CD8-positive, alpha-beta memory T cell (primary cell): ENCODE measurements at places on chromosomes 1 and 21.

- DNase-seq: no peak
These were observed 26.6 kb downstream of the SLX9 start for GRCh38 chr21:44966135-44967081.

- no peak for DNase-seq
These were observed 200.9 kb downstream of the TM2D1 start for GRCh38 chr1:61523893-61524605.

DNA sequence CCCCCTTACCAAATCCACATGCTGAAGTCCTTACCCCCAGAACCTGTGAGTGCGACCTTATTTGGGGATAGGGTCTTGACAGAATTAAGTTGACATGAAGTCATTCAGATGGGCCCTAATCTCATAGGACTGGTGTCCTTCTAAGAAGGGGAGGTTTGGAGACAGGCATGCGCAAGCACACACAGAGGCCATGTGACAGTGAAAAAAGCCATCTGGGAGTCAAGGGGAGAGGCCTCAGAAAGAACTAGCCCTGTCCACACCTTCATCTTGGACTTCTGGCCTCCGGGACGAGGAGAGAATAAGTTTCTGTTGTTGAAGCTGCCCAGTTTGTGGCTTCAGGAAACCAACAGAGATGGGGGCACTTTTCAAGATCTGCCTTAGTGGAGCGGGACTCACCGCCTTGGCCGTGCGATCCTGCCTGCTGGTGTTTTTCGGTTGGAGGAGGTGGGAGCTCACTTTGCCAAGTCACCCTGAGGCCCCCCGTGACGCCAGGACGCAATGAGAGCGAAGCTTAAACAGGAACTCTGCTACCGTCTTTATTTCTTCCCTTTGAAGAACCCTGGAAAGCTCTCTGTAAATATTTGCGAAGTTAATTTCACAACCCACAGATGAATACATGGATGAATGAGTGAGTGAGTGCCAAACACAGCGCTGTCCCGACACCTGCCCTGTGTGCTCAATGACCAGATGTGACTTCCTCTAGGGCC, 42.5 kb upstream of the C1orf174 start:
- DNase-seq: no peak

DNA sequence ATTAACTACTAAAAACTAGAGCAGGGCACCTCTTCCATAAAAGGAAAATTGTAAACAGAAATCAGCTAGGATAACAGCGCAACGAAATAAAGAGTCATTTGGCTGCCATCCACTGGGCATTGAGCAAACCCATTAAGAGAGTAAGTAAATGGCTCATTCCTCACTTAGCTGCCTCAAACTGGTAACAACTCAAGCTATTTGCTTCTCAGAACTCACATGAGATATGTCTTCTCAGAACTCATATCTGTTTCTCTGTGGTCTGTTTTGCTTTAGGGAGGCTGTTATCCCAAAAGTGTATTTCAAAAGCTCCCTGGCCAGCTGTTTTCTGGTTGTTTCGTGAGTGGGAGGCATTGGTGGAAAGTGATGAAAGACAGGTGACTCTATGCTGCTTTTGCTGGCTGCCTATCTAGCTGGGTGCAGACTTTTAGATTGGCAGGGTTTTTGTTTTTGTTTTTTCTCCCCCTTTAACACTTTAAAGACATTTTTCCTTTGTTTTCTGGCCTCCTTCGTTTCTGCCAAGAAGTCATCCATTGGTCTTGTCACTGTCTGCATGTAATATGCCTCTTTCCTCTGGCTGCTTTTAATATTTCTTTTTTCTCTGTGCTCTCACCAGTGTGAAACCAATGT, 269.2 kb upstream of the RGS18 start:
- DNase-seq: no peak

- DNase-seq: no peak
These were observed 291.2 kb downstream of the PTPRC start for GRCh38 chr1:198929961-198930599.

DNA sequence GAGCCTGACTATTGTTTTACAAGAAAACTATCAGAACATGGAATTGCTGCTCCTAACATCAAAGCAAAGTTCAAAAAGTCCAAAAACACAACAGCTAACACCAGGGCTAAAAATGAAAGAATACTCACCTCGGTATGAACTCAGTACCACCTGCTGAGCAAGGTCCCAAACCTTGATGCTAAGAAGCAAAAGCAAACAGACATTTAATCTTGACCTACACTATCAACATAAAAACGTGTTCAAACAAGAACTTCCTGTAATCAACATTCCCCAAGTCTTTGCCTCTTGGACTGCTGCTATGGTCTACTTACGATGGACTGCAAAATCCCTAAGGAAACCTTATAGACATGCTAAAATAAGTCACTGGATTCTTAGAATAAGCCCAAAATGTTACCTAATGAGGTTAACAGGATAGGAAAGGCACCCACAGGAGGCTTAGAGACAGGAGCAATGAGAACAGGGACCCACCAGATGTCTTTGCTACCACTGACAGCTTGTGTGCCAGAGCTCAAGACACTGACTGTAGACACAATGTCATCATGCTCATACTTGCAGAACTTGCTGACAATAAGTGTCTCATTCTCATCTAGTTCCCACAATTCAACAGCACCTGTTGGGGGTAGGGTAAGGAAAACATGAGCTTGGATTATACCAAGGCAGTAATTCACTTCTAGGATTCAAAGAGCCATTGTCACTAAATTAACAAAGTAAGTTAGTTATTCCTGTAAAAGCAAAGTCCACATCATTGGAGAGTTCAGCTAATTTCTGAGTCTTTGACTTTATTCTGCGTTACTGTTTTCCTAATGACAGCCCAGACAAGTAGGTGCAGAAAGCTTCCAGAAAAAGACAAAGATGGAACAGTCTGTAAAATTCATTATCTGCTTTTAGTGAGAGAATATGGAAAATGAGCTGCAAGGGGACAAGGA, 1.8 kb downstream of the WDR77 start:
- no peak for DNase-seq

DNA sequence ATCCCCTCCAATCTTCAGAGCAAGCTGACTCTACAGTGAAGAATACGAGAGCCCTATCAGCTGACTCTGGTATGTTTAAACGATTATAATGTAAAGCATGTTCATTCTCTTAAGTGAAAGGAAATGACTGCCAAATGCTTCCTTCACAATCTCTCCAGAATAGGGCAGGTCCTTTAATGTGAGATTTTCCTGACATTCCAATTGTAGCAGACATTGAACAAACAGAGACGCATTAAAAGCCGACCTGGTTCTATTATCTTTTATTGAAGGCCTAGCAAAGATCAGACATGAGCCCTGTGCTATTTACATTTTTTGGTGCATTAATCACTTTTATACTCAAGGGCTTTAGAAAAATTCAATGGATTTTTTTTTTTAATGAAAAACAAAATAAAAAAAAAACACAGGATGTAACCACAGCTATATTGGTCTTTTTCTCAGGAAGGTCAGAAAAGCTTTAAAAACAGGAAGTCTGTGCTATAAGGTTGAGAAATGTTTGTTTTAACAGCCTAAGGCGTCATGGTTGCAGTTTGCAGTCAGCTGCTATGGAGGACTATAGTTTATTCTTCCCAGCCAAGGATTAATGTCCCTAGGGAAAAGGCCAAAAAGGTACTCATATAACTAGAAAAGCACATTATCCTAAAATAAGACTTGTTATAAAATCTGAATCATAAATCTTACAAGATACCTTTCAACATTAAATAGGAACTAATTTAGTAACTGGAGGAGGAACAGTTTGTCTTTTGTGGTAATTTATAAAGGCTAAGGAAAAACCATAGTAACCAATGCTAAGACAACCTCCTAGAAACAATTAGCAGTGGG, 104.8 kb downstream of the RERE start:
- no peak for DNase-seq

DNA sequence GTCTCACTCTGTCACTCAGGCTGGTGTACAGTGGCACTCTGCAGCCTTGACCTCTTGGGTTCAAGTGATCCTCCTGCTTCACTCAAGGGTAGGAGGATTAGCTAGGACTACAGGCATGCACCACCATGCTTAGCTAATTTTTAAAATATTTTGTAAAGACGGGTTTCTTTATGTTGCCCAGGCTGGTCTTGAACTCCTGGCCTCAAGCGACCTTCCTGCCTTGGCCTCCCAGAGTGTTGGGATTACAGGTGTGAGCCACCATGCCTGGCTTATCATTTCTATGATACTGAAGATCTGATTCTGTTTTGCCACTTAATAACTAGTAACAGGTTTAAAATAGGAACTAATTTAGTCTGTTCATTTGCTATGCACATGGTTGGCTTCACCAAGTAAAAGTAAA, 33.6 kb downstream of the GNAI3 start:
- DNase-seq: no peak

DNA sequence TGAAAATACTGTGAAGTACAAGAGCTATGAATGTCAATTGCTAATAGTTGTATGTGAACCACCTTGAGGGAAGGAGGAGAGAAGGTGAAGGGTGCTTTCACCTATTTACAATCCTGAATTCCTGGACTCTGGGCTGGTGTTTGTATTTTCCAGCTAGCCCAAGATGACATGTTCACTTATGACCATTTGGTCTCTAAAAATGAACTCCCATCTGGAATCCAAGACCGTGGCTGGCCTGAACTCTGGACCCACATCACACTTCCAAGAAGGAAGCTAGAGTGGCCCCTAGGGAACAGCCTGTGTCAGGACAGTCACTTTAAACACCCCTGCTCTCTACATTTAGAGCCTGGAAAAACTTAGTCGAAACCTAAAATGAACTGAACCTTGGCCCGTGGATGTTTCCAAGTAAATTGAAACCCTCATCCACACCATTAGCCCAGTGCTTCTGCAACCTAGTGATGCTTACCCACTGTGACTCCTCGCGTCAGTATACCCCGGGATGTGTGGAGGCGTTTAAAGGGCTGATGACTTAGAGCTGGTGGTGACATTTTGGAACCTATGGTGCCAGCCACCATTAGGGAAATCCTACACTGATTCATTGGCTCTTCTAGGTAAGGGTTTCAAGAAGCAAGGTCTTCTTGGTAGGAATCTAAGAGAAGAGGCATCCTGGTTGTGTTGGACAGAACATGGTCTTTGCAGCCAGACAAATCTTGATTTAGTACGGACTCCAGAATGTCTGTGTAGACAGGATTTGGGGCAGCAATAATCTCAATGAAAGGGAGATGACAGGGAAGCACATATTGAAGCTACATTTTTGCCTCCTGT, 171.5 kb upstream of the IRF2BP2 start:
- no peak for DNase-seq

DNA sequence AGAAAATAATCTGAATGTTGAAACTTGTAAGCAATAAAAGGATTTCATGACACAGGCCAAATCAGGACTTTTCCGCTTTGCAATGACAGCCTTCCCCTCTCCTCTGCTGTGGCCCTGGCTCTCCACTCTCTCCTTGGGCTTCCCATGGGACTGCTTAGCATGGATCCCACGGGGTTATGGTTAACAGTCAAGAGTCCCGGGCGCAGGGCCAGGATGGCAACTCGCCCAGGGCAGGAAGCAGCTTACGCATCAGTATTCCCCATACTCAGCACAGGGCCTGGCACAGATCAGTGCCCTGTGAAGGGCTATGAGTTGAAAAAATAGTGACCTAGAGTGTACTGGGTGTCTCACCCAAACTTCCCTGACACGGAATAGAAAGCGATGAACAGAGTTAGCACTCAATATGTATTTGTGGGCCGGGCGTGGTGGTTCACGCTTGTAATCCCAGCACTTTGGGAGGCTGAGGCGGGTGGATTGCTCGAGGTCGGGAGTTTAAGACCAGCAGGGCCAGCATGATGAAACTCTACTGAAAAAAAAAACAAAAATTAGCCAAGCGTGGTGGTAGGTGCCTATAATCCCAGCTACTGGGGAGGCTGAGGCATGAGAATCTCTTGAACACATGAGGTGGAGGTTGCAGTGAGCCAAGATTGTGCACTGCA, 29.1 kb upstream of the GRHL3 start:
- no peak for DNase-seq

- no peak for DNase-seq
These were observed 1.4 kb downstream of the KLHDC7A start for GRCh38 chr1:18481921-18482701.

DNA sequence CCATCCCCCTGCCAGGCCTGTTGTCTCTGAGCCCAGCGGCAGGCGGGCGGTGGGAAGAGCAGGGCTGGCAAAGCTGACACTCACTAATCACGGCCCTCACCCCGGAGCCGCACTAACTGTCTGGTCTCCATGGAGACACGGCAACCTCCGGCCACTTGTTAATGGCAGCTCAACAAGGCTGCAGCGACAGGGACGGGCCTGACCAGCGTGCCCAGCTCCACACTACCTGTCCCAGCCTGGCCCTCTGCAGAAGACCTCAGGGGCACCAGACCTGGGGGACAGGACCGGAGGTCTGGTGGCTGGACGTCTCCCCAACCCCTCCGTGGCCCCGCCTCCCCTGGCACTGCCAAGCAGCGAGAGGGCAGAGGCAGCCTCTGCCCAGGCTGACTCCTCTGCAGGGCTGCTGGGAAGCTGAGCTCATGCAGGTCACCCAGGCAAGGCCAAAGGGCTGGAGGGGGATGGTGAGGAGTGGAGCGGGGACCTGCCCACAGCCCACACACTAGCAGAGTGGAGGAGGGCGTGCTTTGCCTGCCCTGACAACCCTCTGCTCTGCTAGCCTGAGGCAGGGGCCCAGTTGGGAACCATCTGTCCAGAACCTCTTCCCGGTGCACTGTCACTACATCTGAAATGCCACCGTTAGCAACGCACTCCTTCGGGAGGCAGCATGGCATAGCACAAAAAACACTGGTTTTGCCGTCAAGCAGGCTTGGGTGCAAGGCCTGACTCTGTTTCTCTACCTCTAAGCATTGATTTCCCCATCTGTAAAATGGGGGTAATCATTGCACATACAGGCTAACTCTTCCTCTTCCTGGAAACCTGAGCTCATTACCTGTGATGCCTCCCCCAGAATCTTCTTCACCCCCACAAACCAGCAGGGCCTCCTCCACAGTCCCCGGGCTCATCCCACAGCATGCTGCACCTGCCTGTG, 29.6 kb upstream of the WASF2 start:
- DNase-seq: no peak

GRCh38 chr1:112904071-112904830, 51.7 kb downstream of the SLC16A1 start:
- DNase-seq: no peak

GRCh38 chr1:226641671-226642231, 93.2 kb downstream of the STUM start:
- DNase-seq: no peak

DNA sequence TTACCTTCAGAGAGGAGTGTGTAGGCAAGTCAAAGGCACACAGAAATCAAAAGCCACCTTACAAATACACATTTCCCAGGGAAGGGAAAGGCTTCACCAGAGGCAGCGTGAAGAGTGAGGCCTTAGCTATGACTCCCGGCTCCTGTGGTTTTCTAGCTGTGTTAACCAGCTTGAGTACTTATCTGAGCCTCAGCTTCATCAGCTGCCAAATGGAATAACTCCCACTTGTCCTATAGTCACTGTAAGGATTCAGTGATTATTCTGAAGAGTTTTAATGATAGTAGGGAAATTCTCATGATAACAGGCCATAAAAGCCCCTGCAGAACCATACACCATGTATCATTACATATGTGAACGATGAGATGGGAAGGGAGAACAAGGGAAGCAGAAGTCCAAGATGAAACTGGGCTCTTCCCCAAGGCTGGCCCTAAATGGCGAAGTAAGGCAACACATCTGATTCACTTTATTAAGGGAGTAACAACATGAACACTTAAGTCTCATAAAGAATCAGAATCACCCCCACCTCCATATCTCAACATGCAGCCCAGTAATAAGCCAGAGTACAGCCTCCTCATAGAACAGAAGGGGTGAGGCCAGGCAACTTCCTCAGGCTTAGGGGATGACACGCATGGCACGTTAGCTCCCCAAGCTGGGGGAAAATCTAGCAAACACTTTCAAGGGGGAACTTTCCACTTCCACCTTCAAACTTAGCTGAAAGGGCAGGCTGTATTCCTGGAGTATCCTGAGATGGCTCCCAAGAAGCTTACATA, 63.7 kb downstream of the SLC66A1 start:
- no peak for DNase-seq

GRCh38 chr1:40736085-40736531, 44.6 kb downstream of the NFYC start:
- DNase-seq: no peak
